Activated CD4-positive, alpha-beta T cell treated with anti-CD3 and anti-CD28 coated beads, Interleukin-2, amount 50 U/mL, for 16 hours (primary cell): ENCODE measurements at places on chromosomes 3 and 15.

DNA sequence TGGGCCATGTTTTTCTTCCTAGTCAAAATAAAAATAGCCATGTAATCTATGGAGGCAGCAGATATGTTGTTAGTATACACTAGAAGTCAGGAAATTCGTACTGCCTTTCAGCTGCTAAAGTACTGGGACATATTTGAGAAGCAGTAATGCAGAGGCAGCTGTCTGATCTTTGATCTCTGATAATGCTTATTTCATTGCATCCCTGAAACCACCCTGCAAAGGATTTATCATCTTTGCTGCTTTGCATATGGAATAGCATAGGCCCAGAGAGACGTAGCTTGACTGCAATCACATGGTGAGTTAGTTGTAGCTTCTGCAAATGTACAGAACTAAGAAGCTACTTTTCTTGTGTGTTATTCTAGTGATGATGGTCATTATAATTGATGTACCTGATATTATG is 52.4 kb downstream of the RBM6 start:
- DNase-seq: no peak

DNA sequence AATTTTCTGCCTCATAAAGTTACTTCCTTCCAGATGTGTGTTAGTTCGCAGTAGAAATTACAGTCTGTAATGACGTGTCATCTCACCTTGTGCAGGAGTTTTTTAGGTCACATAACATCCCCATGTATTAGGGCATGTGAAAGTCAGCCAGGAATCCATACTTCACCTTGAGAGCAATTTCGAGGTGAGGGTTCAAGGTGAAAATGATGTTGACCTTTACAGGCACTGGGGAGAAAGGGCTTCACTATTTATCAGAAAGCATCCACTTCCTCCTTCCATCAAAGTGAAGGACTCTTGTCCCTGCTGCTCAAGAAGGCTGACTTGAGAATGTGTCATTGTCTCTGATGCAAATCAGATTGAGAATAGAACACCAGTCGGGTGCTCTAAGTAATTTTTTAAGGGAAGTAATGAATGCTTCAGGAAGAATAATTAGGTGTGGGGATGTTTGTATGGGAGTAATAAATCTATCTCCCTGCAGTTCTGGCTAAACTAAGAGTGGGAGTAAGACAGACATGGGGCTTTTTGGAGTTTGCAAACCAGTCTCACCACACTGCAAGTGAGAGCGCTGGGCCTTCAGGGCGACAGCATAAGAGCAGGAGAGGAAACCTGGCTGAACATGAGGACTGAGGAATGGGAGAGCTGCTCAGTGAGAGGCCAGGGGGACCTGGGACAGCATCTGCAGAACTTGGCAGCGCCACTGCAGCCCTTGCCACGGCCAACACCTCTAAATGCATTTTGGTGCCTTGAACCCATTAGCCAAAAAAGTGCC is 85.9 kb upstream of the IL12A start:
- no peak for DNase-seq

GRCh38 chr3:131283862-131284261 is 97.7 kb upstream of the NUDT16 start:
- no peak for DNase-seq

GRCh38 chr3:108130701-108131474 is 40.1 kb upstream of the CD47 start:
- peak; percentile 31 for DNase-seq

- DNase-seq: peak; percentile 80
Measured at GRCh38 chr3:13069495-13069894, 3.7 kb downstream of the IQSEC1 start.

DNA sequence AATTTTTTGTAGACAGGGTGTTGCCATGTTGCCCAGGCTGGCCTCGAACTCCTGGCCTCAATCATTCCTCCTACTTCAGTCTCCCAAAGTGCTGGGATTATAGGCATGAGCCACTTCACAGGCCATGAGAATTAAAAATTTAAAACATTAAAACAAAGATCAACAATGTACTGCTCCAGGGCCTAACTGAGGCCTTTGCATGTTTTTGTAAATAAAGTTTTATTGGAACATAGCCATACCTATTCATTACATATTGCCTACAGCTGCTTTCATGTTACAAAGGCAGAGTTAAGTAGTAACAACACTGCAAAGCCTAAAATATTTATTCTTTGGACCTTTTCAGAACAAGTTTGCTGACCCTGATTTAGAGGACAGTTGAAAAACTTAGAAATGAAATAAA is 9.6 kb downstream of the VPS39 start:
- DNase-seq: no peak
